Globus pallidus (tissue), 1 donor: ENCODE measurements at places on chromosomes 3 and 15.

DNA sequence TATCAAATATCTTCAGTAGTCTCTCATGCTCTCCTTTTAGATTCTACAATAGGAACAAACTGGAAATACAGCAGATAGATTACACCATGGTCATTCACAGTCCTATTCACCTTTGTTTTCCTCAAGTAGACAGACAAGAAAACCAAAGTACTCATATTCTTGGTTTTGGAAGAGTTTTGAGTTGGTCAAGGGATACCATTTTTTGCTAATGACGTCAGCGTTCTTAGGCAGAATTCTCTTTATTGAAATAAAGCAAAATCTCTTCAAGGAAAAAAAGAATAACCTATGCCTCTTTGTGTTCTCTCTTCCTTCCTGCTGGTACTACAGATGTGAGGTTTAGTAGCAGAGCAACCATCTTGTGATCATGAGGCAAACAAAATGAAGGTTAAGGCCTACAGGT, 268.3 kb upstream of the PDZRN3 start:
- DNase-seq, result no peak

- no peak for DNase-seq
Observed at GRCh38 chr3:170016057-170016456, 21.7 kb upstream of the GPR160 start.

GRCh38 chr3:105527949-105528348, 161.2 kb downstream of the ALCAM start:
- no peak for DNase-seq

DNA sequence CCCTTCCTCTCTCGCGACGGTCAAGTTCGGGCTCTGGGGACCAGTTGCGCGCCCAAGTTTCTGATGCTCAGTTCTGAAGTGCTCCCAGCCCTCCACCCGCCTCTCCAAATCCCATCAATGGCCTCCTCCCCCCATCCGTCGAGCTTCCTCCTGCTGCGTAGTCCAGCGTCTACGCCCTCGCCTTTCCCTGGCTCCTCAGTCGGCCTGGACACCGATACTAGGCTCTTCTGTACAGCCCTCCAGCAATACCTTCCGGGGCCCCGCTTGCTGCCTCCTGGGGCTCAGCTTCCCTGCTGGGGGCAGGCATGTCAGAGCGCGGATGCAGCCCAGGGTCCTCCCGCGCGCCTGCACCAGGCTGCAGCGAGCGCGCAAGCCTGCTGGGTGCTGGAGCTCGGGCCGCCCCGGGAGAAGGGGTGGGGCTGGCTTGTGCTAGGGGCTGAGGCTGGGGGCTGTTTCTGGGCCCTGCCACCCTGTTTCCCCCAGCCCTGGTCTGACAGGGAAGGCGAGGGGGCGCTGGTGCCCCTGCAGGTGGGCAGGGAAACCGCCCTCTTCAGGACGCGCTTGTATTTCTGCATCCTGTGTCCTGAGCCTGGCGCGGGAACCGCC, 353.3 kb upstream of the SUCLG2 start:
- no peak for DNase-seq
